Stimulated activated CD4-positive, alpha-beta T cell treated with anti-CD3 and anti-CD28 coated beads, TNF-alpha, amount 100 ng/mL, for 1 hour (primary cell): ENCODE measurements at places on chromosomes 4 and X.

DNA sequence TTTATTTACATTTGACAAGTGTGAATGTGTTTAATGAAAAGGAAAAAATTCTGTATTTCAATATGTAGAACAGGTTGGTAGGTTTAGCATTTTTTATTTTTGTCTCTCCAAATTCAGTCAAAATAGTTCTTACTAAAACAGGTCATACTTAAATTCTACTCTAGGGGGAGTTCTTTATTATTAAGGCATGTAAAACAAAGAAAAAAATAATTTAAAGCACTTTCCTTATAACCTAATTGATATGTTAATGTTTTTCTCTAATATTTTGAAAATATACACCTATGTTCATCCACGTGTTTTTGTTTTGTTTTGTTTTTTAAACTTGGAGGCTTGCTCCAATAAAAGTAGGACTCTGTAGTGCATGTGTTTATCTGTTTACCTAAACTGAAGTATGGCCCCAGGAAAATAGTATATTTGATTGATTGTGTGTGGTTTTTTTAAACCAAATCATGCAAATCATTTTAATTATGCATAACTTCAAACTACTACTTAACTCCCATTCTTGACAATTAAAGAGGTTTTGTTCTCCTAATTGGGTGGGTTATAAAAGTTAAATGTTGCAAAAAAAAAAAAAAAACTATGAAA, 562.7 kb downstream of the RPA4 start:
- no peak for DNase-seq

GRCh38 chr4:120964596-120964995, 42.1 kb upstream of the PRDM5 start:
- DNase-seq: no peak

DNA sequence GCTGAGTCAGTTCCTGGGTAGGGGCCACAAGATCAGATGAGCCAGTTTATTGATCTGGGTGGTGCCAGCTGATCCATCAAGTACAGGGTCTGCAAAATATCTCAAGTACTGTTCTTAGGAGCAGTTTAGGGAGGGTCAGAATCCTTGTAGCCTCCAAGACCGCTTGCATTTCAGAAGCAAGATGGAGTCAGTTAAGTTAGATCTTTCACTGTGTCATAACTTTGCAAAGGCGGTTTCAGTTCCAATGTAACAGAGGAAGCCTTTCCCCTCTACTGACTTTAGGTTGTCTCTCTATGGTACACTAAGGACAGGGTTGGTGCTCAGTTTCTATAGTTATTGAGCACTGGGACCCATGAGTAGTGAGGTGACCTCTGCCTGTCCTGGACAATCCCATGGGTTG, 127.3 kb upstream of the WDR1 start:
- DNase-seq: no peak

- DNase-seq: no peak
Observed at GRCh38 chr4:75211422-75211821, 278.5 kb downstream of the PARM1 start.

- no peak for DNase-seq
Observed at GRCh38 chrX:6460893-6461490, 73.9 kb downstream of the VCX3A start.

GRCh38 chrX:11416600-11416999, 123.4 kb downstream of the AMELX start:
- no peak for DNase-seq

GRCh38 chr4:185210102-185210981, 944 bp downstream of the SNX25 start:
- DNase-seq: no peak

DNA sequence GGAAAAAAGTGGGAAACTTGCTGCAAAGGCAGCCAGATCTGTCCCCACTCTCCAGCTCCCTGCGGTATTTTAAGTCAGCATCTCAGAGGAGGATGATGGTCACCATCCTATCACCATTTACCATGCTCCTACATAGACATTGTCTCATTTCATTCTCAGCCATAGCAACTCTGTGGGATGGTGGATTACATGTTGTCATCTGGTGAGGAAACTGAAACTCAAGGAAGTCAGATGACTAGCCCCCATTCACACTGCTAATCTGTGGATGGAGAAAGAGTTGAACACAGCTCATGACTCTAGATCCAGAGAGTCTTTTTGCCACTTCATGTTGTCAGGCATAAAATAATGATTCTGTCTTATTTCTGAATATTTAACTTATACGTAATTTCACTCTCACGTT, 323.5 kb downstream of the PTTG2 start:
- no peak for DNase-seq

DNA sequence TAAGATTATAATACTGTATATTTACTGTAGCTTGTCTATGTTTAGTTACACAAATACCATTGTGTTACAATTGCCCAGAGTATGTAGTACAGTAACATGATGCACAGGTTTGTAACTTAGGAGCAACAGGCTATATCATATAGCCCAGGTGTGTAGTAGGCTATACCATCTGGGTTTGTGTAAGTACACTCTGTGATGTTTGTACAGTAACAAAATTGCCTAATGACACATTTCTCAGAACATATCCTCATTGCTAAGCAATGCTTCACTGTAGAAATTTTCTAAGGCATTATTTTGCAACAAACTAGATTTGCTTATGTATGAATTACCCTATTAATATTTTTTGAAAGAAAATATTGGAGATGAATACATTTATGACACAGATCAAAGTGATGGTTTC, 1390.9 kb downstream of the C4orf33 start:
- no peak for DNase-seq

- DNase-seq: no peak
Observed at GRCh38 chr4:25096981-25097443, 63.2 kb downstream of the SEPSECS start.

DNA sequence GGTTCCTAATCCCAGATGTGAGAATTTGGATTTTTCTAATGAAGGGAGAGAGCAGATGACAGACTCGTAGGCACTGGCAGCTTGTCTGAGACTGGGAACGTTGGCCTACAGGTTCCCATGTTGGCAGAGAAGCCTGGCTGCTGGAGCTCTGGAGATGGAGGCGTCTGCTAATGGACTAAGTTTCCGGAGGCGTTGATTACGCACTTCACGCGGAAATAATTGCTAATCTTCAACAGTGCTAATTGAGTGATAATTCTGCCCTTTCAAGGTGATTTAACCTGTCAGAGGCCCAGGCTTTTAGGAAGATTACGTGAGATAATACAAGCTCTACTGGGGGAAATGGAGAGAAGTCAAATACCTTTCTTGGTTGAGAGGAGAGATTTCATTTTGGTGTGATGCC, 77.4 kb downstream of the PSAPL1 start:
- no peak for DNase-seq

GRCh38 chr4:15402974-15403373, 24.9 kb upstream of the C1QTNF7 start:
- no peak for DNase-seq

- DNase-seq: no peak
Observed at GRCh38 chr4:4245172-4245571, 2.9 kb downstream of the TMEM128 start.

DNA sequence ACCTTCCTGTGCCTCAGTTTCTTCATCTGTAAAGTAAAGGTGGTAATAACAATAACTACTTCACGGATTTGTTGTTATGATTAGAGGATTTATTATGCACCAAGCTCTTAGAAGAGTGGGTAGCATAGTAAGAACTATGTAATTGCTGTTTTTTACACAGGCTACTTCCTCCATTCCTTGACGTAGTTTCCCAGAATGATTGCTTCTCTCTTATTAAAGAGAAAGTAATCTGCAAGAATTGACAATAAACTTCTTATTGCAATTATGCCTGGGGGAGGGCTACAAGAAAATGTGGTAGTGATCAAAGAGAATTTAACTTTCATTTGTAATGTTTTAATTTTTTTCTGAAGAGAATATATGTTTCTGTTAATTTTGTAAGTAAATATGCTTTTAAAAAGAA, 238.7 kb downstream of the GASK1B start:
- DNase-seq: no peak

GRCh38 chr4:33924811-33925210, 2319.5 kb downstream of the ARAP2 start:
- DNase-seq: no peak

DNA sequence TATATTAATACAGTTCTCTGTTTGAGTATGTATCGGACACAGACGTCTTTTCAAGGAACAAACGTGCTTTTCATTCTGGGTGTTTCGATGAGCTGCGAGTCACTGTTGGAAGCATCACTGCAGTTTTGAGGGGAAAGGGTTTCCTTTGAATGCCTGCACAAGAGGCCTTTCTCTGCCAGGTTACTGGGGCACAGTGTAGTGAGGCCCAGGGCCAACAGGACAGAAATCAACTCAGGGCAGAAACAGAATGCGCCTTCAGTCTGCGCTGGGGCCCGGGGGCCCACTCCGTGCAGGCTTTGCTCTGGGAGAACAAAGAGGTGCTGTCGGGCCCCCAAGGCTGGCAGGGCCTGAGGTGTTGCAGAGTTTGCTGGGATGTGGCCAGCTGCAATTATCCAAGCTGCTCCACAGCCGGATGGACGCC, 2.3 kb upstream of the PPP2R3B start:
- DNase-seq: no peak

DNA sequence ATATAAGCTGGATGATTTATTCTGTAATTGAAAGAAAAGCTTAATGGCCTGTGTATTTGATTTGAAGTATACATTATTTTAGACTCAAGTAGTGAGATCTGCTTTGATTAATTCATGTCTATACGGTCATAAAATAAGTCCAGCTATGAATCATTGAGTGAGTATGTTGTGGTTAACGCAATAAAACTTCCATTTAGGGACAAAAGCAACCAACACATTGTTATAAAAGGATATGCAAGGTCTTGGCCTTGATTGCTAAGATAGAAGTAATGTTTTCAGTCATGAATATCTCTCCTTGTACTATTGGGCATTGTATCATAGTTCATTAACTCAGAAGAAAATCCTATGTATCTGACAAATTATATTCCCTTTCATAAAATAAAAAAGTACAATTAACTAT, 162.1 kb downstream of the EPHA5 start:
- no peak for DNase-seq

DNA sequence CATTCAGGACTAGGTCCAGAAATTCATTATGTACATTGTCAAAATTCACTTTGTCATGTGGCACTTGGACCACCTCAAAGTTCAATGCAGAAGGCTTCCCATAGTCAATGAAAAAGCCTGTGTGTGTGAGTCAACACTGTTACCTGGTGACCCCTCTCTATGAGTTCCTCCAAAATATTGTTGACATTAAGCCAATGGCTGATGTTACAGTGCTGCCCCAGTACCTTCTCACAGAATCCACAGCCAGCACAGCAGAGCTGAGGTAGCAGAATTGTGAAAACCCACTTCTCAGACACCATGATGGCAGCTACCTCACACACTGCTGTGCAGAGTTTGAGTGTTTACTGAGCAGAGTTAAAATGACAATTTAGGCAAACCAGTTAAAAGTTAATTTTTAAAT, 22.4 kb upstream of the UGT2B4 start:
- DNase-seq: no peak

DNA sequence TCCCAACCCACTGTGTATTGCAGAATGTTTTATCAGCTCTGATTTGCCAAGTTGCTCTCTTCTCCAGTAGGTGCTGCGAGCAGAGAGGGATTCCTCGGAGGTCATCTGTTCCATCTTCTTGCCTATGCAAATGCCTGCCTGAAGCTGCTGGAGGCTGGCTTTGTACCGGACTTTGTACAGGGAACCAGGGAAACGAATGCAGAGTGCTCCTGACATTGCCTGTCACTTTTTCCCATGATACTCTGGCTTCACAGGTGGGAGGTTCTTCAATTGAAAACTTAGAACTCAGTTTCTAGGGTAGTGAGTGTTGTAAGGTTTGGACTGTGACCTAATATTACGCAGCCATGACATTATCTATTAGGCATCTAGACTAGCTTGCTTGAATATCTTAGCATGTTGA, 24.9 kb downstream of the AR start:
- DNase-seq: no peak

DNA sequence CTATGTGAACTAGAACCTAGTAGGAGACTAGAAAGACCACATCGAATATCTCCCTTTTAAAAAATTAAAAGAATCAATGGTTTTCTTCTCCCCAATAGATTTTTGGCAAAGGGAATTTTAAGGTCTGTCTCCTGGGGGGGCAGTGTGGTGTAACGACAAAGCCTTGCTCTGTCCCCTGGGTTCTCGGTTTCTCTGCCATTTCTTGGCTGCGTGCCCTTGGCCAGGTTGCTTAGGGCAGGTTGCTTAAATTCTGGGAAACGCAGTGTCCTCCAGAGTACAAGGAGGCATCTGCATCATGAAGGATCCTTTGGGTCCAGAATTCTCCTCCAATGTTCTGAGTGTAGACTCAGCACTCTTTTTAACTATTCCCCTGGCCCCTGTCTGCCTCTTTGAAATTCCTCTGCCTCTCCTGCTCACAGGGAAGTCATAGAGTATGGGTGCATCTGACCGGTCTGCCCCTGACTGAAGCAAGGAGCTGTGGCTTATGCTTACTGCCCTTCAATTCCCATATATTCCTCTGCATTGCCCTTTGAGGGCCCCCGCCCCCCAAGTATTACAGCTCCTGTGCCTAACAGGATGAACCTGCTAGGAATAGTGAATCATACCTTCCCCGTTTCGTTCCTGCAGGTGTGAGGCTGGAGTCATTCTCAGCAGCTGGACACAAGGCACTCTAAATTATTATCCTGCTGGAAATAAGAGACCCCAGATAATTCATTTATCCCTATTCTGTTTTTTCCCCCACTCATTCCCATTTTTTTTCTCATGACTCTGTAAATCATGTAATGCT, 2.2 kb downstream of the KIT start:
- no peak for DNase-seq

DNA sequence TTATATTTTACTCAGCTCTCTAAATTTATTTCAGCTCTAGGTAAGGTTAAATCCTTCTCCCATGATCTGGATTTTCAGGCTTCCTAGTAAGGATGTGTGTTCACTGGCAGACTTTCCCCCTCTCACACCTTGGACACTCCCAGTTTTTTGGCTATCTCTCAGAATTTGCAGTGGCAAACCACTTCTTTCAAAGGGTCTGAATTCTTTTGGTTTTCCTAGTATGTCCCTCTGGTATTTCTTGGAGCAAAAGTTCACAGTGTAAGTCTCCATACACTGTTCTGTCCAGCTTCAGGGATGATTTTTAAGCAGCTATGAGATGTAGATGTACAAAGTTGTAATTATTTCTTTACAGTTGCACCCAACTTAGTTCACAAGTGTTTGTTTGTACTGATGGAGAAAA, 653.8 kb upstream of the GALNT7 start:
- no peak for DNase-seq

GRCh38 chr4:101224358-101225218, 122.7 kb downstream of the PPP3CA start:
- no peak for DNase-seq

DNA sequence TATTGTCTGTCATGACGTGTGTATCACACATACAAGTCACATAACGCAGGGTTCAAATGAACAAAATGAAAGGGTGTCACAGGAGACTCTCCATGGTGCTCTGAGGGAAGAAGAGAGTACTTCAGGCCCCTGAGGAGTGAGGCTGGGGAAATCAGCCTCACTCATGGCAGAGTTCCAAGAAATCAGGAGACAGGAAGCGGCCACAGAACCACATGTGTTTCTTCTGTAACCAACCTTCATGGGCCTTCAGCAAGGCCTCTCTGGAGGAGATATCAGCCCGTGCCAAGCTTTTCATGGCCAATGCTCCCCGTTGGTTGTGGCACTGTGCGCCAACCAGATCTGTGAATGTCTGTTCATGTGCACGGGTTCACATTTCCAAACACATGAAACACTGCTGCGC, 76.0 kb downstream of the NAT8L start:
- no peak for DNase-seq

GRCh38 chr4:152894673-152895072, 41.5 kb upstream of the FHDC1 start:
- DNase-seq: no peak

- no peak for DNase-seq
Observed at GRCh38 chr4:5783486-5783885, 72.5 kb downstream of the EVC start.
